WTC11 (cell line): ENCODE measurements at places on chromosomes 4 and X. TPM values are rescaled to one million over a fixed set of nuclear protein-coding genes. Genes with fewer than 3 reads are reported as not detected.
A peak's percentile ranks its signal among the peaks of the same experiment; 100 is the strongest.

- DNase-seq: no peak
These were observed 111.5 kb upstream of the PSAPL1 start for GRCh38 chr4:7546152-7546808.

The PHOX2B gene
- not detected in 3 replicates for total RNA-seq

DNA sequence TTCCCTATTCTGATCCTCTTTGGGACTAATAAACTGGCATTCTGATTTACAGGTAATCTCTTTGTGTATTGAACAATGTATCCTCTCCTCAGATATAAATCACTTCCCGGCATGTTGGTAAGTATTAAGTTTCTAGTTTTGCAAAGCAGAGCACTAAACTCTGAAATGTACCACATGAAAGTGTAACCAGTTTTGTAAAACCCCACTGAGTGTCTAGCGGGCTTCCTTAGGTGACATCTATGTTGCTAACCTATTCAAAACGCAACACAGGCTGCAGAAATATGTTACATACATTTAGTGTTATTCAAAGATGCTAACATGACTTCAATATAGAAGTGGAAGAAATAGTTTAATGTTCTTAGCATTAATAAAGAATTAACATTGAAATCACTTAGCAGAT is 25.2 kb downstream of the DNAJB14 start:
- no peak for DNase-seq

- no peak for DNase-seq
These were observed 52.3 kb downstream of the GUCY1B1 start for GRCh38 chr4:155811083-155811482.

The FDCSP gene
- not detected in 3 replicates for total RNA-seq

The IL15 gene
- total RNA-seq: 1.3 to 2.6 TPM (median 2.0 TPM) in 3 replicates

DNA sequence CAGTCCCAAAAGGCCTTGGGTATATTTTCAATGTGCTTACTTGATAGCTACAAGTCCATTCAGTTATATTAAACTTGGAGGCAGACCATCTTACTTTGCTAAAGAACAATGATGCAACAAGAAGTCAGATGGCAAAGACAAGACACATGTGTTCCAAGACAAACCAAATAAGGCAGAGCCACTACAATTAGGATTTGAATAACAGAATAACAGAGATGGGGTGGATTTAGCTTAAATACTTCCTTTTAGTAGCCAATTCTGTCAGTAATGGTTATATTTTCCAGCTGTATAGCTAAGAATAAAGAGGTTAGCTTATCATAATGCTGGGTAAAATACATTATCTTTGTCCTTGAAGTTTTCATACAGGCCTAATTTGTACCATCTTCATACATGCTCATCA is 37.7 kb upstream of the FRAS1 start:
- DNase-seq: no peak

The PLP1 gene
- 29.2 to 31.3 TPM (median 29.5 TPM) in 3 replicates for total RNA-seq

The EGFL6 gene
- total RNA-seq: 0.89 to 0.96 TPM (median 0.89 TPM) in 3 replicates

DNA sequence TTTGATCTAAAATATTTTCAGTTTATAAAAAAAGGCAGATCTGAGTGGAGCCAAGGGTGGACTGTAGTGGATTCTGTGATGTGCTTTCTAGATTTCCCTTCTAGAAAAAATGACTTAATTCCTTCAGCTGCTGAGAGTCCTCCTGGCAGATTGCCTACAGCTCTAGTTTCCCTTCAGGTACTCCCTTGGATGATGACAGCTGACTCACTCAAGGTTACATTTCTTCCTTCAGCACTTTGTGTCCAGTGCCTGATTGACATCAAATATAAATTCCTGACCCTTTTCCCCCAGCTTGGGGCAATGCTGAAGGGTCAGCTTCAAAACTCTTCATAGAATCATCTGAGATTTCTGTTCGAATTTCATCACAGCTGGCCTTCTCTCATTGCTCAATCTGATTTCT is 161.7 kb downstream of the EMCN start:
- no peak for DNase-seq

GRCh38 chr4:37793562-37793961 is 32.9 kb upstream of the PGM2 start:
- no peak for DNase-seq

DNA sequence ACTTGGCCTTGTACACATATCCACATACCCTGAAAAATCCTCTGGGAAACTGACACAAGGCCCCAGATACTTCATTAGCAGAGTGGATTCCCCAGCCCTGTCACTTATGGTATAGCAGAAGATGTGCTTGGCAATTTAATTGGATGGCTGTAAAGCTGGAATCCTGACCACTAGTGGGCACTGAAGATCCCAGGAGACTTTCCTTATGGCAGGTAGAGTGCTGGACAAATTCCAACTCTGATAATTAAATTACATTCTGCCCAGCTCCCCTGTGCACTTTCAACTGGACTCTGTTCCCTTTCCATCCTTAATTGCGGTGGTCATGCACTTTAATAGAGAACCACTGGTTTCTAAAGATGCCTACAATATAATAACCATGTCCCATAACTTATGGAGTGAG is 119.8 kb downstream of the DCK start:
- peak; percentile 16 for DNase-seq

The POF1B gene
- total RNA-seq: 0.09 to 0.23 TPM in 2 of 3 replicates, not detected in the other

DNA sequence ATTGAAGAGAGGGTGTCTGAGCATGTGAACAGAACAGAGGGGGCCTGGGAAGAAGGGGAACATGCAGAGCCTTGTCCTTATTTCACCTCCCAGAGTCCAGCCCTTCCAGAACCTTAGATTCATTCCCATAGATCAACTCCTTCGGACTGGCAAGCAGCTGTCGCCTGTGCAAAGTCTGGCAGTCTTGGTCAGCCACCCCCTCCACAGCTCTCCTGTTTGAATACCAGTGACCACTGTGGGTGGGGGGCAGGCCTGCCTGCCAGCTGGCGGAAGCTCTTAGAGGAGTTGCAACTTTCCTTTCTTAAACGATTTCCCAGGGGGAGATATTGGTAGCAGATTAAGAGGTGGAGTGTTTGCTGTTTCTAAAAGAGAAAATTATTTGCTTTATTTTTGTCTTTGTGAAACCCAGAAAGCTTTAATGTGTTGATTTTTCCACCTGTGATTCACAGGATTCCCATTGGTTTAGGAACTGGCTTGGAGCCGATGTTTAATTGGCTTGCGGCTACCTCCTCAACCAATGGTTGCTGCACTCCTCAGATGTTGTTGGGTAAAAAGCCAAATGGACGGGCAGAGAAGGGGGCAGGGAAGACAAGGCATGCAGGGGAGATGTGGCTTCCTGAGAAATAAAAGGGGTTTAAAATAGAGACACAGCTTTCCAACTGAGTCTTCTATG is 62.2 kb upstream of the PRPS1 start:
- peak; percentile 30 for DNase-seq

The NLGN3 gene
- total RNA-seq: 10.6 to 11.7 TPM (median 10.8 TPM) in 3 replicates

GRCh38 chrX:69323786-69324720 is 158.8 kb upstream of the PJA1 start:
- no peak for DNase-seq

GRCh38 chr4:163672751-163673150 is 178.3 kb downstream of the TMA16 start:
- no peak for DNase-seq

The NXF2B gene
- 0.11 to 0.31 TPM (median 0.18 TPM) in 3 replicates for total RNA-seq

The HSPA4L gene
- 6.9 to 9.9 TPM (median 9.6 TPM) in 3 replicates for total RNA-seq

DNA sequence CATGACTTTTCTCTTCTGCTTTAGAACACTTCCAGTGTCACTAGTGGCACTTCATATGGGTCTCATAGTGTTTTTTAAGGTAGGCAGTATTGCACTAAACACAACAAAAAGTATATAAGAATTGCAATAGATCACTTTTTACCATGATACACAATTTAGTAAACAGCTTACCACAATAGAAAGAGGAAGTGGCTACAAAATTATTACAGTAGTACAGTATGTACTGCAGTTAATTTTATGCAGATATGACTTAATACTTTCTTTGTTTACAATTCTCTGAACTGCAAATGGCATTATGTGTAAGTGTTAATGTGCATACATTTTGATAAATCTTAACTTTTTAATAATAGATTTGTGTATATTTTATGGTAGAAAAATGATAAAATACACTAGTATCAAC is 157.3 kb downstream of the RRAGB start:
- no peak for DNase-seq

GRCh38 chr4:57051095-57051494 is 59.1 kb downstream of the IGFBP7 start:
- DNase-seq: no peak

The VCX3B gene
- total RNA-seq: not detected in 3 replicates

The MAGEA11 gene
- total RNA-seq: not detected in 3 replicates

- no peak for DNase-seq
These were observed 17.8 kb upstream of the CHIC2 start for GRCh38 chr4:54082168-54082567.

- no peak for DNase-seq
These were observed 3.3 kb upstream of the PORCN start for GRCh38 chrX:48505481-48505880.

DNA sequence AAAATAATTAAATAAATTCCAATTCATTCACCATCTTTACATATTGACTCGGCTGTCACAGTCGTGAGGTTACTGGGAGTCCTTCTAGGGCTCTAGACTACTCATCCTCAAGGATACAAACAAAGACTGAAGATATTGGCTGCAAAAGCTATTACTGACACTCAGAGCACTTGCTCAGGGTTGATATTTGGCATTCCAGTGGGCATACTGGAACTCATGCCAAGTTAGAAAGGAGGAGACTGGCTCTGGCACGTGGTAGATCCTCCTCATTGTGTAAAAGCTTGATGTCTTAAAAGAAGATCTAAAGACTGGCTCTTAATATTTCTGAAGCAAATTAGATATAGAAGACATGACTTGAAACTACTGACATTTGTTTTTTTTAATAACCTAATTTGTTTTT is 172.7 kb downstream of the GPM6A start:
- DNase-seq: no peak

The PITX2 gene
- total RNA-seq: 11.3 to 24.9 TPM (median 12.2 TPM) in 3 replicates
